Colonic mucosa (tissue), 4 donors: ENCODE measurements at places on chromosomes 7 and 10. TPM values are rescaled to one million over a fixed set of nuclear protein-coding genes. Genes with fewer than 3 reads are reported as not detected.

The RBP4 gene
- total RNA-seq = 15.1 TPM

The ADAMTS14 gene
- total RNA-seq = 1.5 TPM

The DOCK1 gene
- 49.0 TPM for total RNA-seq

The GJD4 gene
- not detected for total RNA-seq

The MYO1G gene
- 3.6 TPM for total RNA-seq

The RPEL1 gene
- not detected for total RNA-seq

The ASAH2 gene
- total RNA-seq = 3.9 TPM
